Activated T-cell treated with anti-CD3 and anti-CD28 coated beads, Interleukin-2, amount 50 U/mL, for 24 hours (primary cell): ENCODE measurements at places on chromosomes 3 and 15.
A peak's percentile ranks its signal among the peaks of the same experiment; 100 is the strongest.

- no peak for DNase-seq
Observed at GRCh38 chr3:132854856-132855535, 132.8 kb upstream of the NPHP3 start.

- DNase-seq, result no peak
Observed at GRCh38 chr3:134483195-134483900, 2.4 kb downstream of the ANAPC13 start.

DNA sequence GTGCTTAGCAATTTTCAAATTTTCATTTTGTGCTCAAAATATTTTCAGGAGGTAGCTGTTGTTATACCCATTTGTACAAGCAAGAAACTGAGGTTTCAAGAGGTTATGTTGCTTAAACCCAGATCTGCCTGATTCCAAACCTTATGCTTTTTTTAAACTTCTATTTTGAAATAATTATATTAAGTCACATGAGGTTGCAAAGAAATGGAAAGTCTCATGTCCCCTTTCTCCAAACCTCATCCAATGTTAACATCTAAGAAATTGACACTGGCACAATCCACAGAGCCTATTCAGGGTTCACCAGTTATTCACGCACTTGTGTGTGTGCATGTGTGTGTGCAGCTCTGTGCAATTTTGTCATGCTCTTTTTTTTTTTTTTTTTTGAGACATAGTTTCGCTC, 35.1 kb downstream of the B3GNT5 start:
- DNase-seq, result no peak

DNA sequence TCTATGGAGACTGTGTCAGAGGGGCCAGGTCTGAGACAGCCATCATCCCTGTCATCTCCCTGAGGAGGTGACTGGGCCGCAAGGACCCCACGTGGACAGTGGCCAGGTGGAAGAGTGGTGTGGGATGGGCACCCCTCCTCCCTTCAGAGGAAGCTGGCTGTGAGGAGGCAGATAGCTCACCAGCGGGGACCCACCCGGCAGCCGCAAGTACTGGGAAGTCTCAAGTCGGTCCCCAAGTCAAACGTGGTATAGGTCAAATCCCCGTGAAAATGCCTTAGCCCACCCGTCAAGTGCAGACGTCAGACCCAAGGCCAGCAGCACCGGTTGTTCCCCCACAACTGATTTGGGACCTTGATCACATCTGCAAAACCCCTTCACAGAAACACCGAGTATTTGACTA, 12.3 kb upstream of the KLF13 start:
- DNase-seq, result peak; percentile 14

DNA sequence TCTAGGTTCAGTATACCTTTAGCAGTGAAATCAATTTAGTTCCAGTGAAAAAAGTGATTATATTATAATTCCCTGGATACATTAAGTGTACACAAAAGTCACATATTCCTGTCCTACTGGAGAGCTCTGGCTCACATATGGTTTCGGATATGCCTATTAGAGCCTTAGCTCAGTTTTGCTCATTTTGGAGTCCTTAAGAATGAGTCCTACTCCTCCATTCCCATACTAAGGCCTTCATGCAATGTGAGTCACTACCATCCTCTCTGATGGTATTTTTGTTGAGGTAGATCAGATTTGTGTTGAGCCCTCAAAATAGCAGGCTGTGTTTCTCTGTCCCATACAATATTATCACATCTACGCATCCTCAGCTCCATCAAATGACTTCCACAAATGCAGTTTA, 294.2 kb upstream of the COL8A1 start:
- no peak for DNase-seq

DNA sequence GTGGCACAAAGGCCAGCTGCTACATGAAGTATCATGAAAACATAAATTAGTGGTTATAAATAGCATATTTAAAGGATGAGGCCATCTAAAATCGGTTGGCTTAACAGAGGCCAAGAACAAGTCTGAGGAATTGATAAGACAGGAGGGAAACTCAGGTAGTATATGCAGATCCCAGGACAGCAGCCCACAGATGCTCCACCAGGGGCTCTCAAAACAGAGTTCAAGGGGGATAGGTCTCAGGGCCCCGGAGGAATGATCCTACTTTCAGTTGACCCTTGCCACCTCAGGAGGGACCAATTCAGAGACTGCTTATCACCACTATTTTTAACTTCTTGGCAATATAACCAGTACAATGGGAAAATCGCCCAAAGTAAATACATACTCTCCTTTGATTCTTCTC, 56.8 kb downstream of the RORA start:
- no peak for DNase-seq

DNA sequence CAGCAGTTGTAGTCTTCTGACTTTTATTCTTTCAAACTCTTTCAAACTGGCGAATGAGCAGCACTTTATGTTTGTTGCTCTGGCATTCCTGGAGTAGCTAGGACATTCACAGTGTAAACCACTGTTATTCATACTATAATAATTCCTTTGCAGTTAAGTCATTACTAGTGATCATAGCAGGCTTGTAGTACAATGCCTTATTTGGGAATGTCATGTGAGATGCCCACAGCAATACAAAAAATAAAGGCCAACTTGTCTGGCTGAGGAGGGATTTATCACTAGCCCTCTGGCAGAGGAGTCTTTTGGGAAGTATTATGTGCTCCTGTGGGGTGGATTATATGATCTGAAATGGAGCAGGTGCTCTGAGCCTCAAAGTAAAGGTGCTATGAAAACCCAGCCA, 197.2 kb downstream of the VGLL3 start:
- DNase-seq, result no peak

- DNase-seq, result no peak
Observed at GRCh38 chr3:196227121-196227561, 10.8 kb downstream of the SLC51A start.

GRCh38 chr3:195112361-195112791, 158.6 kb downstream of the XXYLT1 start:
- no peak for DNase-seq

- DNase-seq, result no peak
Observed at GRCh38 chr3:13086531-13086981, 13.3 kb upstream of the IQSEC1 start.

DNA sequence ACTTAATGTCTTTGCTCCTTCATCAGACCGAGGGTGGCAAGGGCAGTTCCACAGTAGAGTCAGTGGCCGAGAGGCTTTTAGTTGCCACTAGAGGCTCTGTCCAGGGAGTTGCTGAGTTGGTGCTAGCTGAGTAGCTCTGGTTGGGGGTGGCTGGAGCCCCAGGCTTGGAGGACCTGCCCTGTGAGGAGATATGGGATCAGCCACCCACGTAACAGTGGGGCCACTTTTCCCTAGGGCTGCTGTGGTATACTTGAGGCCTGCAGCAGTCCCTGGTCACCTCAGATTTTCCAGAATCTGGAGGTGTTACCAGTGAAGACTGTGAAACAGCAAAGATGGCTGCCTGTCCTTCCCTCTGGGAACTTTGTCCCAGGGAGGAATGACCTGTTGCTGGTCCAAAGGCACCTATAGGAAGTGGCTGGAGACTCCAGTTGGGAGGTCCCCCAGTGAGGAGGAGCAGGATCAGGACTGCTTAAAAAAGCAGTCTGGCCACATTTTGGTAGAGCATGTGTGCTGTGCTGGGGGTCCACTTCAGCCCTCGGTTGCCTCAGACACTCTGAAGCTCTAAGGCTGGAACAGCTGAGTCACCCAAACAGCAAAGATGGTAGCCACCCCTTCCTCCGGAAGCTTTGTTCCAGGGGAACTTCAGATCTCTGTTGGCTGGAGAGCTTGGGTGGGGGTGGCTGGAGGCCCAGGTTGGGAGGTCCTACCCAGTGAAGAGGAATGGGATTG, 72.9 kb downstream of the AKAP13 start:
- no peak for DNase-seq

DNA sequence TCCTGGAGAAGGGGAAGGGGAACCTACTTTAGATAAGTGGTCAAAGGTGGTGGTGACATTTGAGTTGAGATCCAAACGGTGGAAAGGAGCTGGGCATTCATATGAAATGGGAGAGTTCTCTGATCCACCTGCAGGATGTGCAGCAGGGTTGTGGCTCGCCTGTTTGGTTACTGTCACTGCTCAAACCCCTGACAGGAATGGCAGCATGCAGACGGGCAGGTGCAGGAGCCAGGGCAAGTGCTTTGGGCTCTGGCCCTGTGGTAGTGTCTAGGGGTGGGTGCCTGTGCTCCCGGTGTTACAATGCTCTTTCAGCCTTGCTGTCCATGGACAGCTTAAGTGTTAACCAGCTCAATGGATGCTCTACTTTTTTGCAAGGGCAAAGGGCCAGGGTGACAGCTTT, 18.5 kb downstream of the PAQR9 start:
- DNase-seq, result no peak

DNA sequence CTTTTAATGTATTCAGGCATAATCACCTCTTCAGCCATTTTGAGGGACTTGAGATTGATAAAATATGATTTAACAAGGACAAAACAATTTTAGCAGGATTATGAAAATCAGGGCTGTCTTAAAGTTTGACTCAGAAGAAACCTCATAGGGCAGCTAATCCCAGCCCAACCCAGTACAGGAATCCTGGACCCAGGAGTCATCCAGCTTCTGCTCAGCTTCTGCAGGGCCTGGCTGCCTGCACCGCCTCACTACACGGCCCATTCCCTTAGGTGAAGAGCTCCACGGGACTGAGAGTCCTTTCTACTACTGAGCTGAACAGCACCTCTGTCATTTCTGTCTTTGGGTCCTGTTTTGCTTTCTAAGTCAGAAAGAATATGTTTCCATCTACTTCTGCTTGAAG, 37.5 kb downstream of the ARHGAP31 start:
- no peak for DNase-seq

- no peak for DNase-seq
Observed at GRCh38 chr3:140093742-140094141, 158.8 kb downstream of the CLSTN2 start.
